Activated naive CD8-positive, alpha-beta T cell treated with anti-CD3 and anti-CD28 coated beads for 36 hours (primary cell): ENCODE measurements at places on chromosomes 3 and 15.

GRCh38 chr3:187946163-187946691 is 201.0 kb upstream of the BCL6 start:
- DNase-seq, result no peak

DNA sequence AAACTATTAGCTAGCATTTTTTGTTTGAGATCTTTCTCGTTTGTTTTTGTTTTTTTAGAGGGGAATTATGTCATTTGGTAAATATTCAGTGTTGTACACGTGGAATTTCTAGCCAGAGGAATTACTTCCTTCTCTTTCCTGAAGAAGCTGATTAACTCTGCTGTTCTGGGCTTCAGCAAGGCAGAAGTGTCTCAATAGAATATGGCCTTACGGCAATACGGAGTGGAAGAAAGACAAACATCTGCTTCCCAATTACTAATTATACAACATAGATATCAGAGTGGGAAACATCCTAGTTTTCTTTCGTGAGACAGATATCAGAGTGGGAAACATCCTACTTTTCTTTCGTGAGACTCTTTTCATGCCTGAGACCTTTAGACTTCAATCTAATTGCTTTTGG is 11.9 kb downstream of the P3H2 start:
- DNase-seq, result no peak

- no peak for DNase-seq
These were observed 67.8 kb downstream of the SLC12A8 start for GRCh38 chr3:125144653-125145314.

- no peak for DNase-seq
These were observed 13.2 kb upstream of the RGMA start for GRCh38 chr15:93102211-93102610.

GRCh38 chr3:122475316-122475715 is 39.4 kb downstream of the KPNA1 start:
- DNase-seq, result no peak

- no peak for DNase-seq
These were observed 12.6 kb downstream of the ALAS1 start for GRCh38 chr3:52210550-52211046.

- DNase-seq, result no peak
These were observed 149.7 kb downstream of the TMEM108 start for GRCh38 chr3:133187870-133188379.

DNA sequence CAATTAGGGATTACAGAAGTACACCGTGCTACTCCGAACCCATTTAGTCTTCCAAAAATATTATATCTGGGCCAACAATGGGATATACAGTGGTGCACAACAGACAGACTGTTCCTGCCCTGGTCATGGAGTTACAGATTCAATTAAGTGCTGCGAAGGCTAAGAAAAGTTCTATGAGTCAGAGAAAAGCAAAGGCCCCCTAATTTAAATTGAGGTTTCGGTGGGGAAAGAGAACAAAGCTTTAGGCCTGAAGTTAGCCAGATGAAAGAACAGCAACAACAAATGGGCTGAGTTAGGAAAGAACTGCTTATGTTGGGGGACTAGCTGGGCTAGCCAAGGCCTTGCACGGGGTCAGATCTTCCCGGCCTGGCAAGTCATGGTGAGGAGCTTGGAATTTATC is 131.8 kb downstream of the MDFIC2 start:
- DNase-seq, result no peak

DNA sequence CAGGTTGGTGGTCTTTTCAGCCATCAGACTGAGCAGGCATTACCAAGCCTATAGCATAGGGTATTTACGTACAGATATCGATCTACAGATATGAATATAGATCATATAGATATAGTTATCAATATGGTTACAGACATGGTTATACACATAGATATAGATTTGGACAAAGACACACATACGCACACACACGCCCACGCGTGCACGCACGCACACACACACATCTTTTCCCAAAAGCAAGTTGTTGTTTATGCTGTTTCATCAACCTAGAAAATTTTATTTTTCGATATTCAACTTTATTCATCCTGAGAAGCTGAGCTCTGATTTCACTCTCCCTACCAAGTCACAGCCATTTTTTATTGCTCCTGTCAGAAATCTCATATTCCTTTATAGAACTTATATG is 309.1 kb downstream of the NLGN1 start:
- DNase-seq, result no peak

- DNase-seq, result no peak
These were observed at the start of gene MASP1 for GRCh38 chr3:187291512-187292132. Gene MASP1 (minus strand): TSS chr3:187291737. CDS start chr3:187291632, 105 bp downstream.

DNA sequence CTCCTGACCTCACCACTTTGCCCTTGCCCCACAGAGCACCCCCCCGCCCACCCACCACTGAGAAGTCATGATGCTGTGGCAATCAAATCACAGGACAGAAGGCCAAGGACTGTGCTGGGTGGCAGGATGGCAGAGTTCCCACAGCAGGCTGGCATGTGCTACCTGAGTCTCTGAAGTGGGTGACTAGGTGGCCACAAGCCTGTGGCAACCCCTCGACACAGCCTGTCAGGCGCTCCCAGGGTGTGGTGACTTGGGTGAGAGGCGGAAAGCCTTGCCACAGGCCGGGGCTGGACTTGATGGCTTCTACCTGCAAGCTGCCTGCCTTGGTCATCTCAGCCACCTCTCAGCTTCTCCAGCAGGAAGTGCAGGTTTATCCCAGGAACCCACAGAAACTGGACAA is 15.6 kb upstream of the DUSP7 start:
- no peak for DNase-seq

GRCh38 chr3:12353796-12354525 is 65.1 kb downstream of the PPARG start:
- DNase-seq, result no peak

DNA sequence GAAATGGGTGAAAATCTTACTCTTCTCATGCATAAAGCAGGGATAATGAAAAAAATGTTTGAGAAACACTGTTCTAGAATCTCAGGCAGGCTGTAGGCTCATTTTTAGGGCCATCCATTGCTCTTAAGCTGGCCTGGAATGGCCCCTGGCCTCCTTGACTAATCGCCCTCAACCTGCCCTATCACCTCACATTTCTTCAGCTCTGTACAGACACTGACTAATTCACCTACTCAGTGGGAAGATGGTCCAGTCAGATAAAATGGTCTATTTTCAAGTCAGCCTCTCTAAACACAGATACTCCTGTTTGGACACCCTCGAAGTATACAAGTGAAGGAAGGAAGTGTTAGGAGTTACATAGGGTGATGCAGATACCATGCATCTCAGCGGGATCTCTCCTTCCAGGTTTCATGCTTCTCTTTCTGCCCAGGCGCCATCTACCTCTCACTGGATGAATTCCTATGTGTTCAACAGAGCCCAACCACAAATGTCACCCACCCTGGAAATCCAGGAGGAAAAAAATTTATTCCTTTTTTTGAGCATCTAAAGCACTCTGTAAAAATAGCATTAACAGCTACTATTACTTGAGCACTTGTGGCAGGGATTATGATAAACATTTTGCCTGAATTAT is 12.1 kb downstream of the FMN1 start:
- DNase-seq, result no peak

GRCh38 chr3:51955175-51955892 is at the start of gene GPR62:
Gene GPR62 (plus strand): TSS chr3:51955381. CDS start chr3:51955653, 272 bp downstream.
- DNase-seq, result no peak

- no peak for DNase-seq
These were observed 21.2 kb upstream of the LMOD3 start for GRCh38 chr3:69143612-69144011.

DNA sequence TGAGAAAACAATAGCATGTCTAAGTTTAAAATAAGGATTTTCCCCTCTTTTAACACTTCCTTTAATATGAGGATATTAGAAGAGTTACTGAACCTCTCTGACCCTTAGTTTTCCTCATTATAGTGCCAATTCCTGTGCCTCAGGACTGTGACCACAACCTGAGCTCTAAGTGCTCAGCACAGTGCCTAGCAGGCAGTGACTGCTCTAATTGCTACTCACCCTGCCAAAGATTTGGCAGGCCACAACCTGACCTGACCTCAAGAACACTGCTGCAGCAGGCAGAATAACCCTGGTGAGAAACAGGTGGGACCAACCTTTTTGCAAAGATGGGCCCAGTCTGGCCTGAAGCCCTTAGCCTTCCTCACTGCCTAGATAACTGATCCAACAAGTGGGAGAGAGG is 35.7 kb downstream of the NBEAL2 start:
- DNase-seq, result no peak

GRCh38 chr3:163462446-163462845 is 1615.8 kb downstream of the SI start:
- DNase-seq, result no peak

- no peak for DNase-seq
These were observed 15.9 kb downstream of the ABTB1 start for GRCh38 chr3:127688416-127689265.

DNA sequence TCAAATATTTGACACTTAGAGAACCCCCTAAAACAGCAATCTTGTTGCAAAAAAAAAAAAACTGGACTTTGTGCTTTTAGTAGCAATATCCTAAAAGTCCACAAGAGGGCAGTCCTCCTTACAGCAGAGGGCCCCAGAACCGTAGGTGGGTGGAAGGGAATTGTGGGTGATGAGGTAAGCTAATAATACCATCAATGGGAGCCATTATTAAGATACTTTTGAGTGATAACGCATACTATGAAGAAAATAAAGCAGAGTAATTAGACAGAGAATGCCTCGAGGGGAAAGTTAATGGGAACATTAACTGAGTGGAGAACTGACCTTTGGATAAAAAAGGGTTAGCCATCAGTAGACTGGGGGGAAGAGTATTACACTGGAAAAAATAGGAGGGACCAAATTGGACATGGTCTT is 229.9 kb downstream of the THRB start:
- DNase-seq, result peak; percentile 1

- no peak for DNase-seq
These were observed 13.2 kb downstream of the FAM162A start for GRCh38 chr3:122397201-122397600.

DNA sequence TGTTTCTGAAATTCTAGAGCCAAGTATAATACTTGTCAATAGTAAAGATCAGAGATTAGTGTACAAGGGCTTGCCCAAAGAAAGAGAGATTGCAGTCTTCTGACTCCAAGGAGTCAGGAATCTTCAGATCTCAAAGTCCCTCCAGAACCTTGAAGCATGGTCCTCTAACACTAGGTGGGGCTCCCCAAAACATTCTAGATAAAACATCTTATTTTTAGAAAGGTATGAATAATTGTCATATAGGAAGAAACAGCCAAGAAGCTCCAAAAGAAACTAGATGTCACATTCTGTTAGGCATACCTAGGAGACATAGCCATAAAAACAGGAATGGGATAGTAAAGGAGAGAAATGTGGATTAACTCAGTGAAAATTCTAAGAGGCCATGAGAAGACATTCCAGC is 10.7 kb downstream of the MUC13 start:
- DNase-seq, result no peak

- no peak for DNase-seq
These were observed 521.2 kb downstream of the ZIC1 start for GRCh38 chr3:147930232-147930807.

GRCh38 chr3:43013743-43014155 is 34.6 kb downstream of the GASK1A start:
- no peak for DNase-seq

DNA sequence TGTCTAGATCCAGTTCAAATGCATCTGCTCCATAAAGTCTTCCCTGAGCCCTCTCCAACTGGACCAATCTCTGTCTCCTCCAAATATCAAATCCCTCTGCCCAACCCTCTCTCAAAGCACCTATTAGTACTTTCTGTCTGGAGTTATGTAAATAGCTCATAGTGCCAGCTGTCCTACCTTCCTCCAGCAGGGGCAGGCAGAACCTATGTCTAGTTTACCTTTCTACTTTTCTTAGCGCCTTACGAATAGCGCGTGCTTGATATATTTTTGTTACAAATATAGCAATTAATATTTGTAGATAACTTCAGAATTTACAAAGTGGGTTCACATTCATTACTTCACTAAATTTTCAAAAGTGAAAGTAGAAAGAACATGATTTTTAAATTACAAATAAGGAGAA is 14.0 kb upstream of the CCDC80 start:
- no peak for DNase-seq

- DNase-seq, result no peak
These were observed 647.1 kb upstream of the KCNMB2 start for GRCh38 chr3:177889161-177889560.

DNA sequence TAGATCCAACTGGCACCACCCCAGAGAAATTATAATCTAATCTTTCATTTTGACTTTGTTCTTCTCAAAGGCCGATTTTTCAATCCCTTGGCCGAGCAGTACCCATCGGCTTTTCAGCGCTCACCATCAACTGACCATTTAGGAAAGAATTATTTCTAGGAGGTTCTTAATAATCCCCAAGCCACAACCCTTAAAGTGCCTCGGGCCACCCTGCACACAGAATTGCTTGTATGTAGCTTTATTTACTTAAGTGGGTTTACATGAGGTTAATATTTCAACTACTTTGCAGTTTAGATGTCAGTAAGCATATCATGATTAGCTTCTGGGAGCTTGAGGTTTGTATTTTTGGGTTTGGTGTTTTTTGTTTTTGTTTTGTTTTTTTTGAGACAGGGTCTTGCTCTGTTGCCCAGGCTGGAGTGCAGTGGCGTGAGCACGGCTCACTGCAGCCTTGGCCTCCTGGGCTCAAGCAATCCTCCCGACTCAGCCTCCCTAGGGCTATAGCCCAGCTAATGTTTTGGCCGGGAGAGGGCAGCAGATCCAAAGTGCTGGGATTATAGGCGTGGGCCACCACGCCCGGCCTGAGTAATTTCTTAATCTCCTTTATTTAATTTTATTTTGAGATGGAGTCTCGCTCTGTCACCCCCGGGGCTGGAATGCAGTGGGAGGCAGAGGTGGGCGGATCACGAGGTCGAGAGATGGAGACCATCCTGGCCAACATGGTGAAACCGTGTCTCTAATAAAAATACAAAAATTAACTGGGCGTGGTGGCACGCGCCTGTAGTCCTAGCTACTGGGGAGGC is 801 bp upstream of the CDAN1 start:
- no peak for DNase-seq

GRCh38 chr15:93495799-93496637 is 407.0 kb upstream of the RGMA start:
- no peak for DNase-seq

DNA sequence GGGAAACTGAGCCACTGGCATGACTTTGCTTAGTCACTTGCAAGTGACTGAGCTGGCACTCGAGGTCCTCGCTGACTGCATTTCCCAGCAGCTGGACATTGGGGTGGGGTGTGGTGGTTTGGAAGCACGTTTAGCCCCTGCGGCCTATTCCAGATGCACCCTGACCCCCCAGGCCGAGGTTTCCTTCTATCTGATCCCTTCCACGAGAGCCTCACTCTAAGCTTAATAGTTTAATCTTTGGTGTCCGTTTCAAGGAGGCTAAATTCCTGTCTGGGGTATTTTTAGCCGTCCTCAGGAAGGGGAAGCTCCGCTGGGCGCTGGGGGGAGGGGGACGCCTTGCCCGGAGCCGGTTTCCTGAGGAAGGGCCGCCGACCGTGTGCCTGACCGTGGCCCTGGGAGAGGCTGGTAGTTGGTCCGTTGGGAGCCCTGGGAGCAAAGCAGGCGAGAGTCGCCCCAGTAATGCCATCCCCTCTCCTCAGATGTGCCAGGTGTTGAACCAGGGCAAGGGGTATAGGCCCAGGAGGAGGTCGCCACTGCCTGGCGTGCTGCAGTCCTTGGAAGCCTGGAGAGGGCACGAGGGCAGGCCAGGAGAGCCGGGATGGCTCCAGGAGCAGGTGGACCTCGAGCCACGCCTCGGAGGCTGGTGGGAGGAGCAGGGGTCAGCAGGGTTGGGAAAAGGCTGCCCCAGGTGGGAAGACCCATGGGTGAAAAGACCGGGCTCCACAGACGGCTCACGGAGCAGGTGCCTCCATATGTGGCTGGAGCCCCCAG is 37.2 kb downstream of the IDH2 start:
- DNase-seq, result no peak

GRCh38 chr3:65706776-65707568 is 331.7 kb downstream of the MAGI1 start:
- DNase-seq, result no peak

GRCh38 chr3:132554437-132554836 is 42.6 kb upstream of the ACKR4 start:
- no peak for DNase-seq
